ENCODE measurements at places on chromosomes 1 and 21.

DNA sequence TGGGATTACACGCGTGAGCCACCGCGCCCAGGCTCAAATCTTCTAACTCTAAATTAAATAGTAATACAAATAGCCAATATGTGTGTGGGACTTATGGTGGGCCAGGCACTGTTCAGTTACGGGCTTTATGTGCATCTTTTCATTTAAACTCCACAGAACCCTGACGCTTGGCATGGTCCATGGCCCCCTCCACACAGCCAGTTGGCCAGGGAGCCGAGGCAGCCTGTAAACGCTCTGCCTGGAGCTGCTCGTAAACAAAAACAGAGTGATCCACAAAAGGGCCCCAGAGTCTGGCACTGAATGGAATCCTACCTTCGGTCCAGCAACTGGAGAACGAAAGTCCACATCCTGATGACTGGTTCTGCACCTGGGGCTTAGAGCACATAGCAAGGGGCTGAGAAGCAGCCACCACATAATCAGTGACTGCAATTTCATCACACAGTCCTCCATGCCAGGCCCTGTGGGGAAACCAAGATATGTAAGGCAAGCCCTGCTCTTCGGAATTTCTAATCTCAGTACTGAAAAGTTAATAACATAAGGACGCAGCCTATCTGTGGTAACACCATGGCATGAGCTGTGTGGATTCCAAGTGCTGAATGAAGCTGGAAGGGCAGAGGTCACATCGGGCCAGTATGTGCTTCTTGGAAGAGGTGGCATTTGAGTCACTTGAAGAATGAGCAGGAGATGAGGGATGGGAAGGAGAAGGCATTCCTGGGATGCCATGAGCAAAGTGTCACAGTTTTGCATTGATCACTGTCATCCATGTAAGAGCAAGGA, 13.5 kb upstream of the ADAMTSL4 start:
- DNase-seq: no peak

DNA sequence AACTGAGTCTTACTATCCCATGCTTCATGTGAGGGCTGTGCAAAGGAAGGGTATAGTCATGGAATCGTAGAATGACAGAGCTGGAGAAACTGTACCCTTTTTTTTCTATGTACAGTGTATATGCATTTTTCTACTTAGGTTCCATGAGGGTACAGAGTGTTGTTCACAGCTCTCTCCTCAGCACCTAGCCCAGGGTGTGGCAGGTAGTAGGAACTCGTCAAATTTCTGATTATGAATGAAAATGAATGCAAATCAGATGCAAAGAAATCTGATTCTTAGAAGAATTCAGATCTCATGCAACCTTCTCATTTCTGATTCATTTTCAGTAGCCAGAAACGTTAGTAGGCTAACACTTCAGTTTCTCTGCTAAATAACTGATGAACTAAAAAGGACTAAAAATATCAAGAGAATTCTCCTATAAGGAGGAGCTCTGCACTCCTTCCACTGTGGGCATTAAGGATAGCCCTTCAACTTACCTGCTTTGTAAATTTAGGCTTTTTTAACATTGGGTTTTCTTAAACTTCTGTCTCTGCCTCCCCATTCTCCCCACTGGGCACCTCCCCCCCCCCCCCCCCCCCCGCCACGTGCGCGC, 18.0 kb upstream of the HHAT start:
- DNase-seq: no peak

DNA sequence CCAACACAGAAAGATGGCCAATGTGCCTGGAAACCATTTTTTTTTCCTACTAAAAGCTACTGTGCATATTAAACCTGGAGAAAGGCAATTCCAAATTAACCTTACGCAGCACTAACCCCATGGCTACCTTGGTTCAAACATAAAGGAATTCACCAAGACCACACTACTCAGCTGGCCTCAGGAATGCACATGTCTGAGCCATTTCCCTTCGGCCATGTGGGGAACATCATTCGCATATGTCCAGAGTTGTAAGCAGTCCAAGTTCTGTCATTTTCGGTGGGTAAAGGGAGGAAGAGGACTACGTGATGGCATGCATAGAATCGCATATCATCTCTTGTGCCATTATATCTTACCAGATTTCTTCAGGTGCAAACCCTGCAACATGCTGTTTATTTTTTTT, 175.4 kb downstream of the NTMT2 start:
- no peak for DNase-seq

DNA sequence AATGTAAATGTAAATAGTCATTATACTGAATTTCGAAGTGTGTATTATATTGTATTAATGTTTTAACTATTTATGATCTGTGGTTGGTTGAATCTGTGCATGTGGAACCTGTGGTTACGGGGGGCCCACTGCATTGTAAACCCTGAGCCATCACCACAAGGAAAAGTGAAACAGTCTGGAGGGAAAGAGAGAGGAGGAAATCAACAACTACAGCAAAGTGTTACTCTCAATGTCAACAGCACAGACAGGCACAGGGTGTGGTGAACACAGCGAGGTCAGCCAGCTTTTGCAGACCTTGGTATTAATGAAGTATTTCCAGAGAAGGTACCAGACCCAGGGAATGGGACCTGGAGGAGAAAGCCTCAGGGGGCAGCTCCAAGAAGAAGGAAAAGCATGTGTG, 37.1 kb upstream of the BACE2 start:
- DNase-seq: no peak

DNA sequence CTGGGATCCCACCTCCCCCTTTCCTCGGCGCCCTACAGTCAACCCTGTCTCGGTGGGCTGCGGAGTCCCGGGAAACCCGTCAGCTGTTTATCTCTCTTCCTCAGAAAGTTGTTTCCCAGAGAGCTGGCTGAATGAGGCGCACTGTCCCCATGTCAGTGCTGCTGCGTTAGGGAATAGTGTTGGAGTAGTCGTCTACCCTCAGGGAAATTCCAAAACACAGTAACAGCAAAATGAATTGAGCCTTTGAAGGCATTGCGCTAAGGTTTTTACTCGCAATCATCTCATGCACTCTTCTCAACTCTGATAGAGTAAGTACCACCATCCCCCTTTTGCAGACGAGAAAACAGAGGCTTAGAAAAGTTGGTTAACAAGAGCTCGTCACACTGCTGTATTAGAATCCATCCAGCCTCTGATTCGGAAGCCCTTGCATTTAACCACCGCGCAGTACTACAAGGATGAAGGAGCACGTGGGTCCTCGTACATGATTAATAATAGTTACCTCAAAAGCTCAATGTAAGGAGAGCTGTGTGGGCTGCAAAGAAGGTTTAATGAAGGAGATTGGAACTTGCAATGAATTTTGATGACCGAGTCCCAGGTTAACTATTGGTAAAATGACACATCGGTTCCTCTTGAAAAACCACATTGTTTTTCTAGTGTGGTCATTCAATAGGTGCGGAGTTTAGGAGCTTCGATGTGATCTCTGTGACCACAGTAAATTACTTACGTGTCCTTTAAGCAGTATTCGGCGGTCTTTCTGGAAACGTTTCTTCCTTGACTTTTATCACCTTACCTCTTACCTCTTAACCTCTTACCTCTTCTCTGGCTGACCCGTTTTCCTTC, 788 bp upstream of the EDEM3 start:
- DNase-seq: peak; percentile 41

DNA sequence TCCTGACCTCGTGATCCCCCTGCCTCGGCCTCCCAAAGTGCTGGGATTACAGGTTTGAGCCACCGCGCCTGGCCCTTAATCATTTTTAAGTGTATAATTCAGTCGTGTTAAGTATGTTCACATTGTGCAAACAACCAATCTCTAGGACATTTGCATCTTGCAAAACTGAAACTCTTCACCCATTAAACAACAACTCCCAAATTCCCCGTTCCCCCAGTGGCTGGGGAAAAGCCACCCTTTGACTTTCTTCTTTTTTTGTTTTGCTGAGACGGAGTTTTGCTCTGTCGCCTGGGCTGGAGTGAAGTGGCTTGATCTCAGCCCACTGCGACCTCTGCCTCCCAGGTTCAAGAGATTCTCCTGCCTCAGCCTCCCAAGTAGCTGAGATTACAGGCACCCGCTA, 6.5 kb upstream of the THEMIS2 start:
- DNase-seq: no peak

DNA sequence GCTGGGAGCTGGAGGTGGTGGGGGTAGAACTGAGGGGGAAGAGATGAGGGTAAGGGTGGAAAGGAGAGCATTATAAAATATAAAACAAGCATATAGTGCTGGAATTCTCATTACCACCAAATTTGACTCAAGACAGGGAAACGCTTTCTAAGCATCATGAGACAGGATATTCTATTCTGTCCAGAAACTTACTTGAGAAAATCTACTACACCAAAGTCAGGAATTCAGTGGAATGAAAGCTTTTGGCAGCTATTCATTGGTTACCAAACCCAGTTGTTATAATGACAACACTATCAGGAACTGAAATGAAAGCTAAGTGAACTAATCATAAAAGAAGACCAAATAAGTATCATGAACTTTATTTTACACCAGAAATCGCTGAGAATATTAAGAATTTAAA, 14.5 kb downstream of the AIDA start:
- no peak for DNase-seq

DNA sequence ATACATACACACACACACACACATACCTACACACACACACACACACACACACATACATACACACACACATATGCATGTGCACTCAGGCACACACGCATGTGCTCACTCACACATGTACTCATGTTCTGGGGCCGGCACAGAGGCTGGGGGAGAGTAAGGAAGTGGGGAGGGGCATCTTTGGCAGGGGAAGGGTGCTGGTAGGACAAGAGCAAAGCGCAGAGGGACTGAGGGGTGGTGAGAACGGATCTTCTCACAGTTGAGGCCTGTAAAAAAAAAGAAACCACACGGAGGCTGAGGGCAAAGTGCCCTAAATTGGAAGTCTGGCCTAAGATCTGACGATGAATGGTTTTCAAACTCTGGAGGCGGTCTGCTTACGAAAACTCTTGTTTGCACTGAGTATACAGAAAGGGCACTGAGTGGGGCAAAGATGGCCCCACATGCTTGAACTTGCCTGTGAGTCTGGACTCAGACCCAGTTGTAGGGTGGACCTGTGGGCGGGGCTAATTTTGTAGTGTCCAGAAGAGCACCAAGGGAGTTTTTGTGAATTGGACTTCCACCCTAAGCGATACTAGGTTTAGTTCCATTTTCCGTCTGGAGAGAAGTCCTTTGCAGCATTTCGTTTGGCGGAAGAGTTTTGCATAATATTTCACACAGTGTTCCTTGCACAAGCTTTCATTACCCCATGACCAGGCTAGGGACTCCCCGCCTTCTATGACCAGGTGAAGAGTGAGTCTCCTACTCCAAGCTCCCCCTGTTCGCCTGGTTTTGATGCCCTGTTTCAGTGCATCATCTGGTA, 79.3 kb upstream of the LYST start:
- DNase-seq: no peak

DNA sequence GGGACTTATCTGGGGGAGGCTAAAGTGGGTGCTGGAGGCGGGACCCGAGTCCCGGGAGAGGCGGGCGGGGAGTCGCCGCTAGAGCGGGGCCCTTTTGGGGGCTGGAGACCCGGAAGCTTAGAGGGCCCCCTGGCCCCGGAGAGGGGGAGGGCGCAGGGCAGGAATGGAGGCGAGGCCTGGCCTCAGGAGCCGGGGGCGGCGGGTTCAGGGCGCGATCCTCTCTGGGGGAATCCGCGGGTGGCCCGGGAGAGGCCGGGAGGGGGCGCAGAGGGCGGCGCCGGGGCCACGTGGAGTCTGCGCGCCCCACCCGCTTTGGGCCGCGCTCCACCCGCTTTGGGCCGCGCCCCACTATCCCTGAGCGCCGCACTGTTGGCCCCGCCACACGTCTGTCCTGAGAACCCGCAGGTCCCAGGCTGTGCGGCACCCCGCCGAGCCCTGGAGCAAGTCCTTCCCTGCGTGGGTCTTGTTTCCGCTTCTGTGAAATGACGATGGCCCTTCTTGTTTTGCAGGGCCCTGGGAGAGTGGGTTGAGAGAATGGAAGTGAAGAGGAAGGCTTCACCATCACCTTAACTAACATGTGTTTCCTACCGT, 84.4 kb downstream of the NKAIN1 start:
- DNase-seq: peak; percentile 66

DNA sequence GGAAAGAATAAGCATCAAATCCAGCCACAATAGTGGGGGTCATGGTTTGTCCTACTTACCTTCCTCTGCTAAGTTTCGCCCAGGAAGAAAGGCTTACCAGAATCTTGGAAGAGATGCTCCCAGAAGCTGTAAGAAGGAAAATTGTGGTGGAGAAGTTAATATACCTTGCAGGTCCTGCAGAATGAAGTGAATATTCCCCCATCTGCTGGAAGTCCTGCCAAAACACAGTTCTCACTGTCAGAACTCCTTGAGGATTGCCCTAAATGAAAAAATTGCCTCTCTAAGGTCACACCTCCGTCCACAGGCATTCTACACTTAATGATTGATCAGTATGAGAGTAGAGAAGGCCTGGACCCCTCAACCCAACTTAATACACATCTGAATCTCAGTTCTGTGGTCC, 78.4 kb upstream of the RGS21 start:
- DNase-seq: no peak

DNA sequence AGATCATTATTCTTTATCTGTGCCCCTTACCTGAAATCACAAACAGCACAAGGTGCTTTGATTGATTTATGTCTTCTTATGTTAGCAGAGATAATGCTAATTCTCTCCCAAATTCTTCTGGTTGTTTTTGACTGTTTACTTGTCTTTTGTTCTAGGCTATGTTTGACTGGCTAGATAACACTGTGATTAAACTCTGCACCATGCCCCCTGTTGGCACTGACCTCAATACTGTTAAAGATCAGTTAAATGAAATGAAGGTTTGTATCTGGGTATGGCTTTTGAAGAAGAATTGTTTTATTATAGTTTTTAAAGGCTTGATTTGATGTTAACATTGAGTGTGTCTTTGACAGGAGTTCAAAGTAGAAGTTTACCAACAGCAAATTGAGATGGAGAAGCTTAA, 49.6 kb upstream of the BMP8A start:
- DNase-seq: no peak

- no peak for DNase-seq
Observed at GRCh38 chr1:99374109-99374508, 109.8 kb downstream of the PLPPR4 start.

DNA sequence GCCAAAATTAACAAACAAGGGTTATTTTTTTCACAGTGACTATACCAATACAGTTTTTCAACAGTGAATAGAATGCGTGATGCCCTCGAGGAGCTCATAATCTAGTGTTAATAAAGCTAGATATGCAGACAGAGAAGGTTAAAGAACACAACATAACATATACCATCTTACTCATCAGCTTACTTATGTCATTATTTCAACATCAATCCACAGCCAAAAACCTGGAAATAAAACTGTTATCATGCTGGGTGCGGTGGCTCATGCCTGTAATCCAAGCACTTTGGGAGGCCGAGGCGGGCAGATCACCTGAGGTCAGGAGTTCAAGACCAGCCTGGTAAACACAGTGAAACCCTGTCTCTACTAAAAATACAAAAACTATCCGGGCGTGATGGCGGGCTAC, 6.1 kb downstream of the STX6 start:
- DNase-seq: no peak

GRCh38 chr1:91120421-91120820, 98.6 kb upstream of the ZNF644 start:
- no peak for DNase-seq

GRCh38 chr1:222167111-222167510, 380.8 kb downstream of the HHIPL2 start:
- peak; percentile 40 for DNase-seq
